Stimulated activated naive B cell treated with anti-CD40 and anti-IgM and Interleukin-4, amounts not matched to agents 10 μg/mL and 1 μg/mL and 100 μg/mL, for 72 hours (primary cell): ENCODE measurements at places on chromosomes 3 and 15.

GRCh38 chr3:48190911-48191310 lies 2.7 kb upstream of the CDC25A start:
- DNase-seq = no peak

GRCh38 chr3:78004571-78004970 lies 964.7 kb downstream of the ROBO2 start:
- DNase-seq = no peak

DNA sequence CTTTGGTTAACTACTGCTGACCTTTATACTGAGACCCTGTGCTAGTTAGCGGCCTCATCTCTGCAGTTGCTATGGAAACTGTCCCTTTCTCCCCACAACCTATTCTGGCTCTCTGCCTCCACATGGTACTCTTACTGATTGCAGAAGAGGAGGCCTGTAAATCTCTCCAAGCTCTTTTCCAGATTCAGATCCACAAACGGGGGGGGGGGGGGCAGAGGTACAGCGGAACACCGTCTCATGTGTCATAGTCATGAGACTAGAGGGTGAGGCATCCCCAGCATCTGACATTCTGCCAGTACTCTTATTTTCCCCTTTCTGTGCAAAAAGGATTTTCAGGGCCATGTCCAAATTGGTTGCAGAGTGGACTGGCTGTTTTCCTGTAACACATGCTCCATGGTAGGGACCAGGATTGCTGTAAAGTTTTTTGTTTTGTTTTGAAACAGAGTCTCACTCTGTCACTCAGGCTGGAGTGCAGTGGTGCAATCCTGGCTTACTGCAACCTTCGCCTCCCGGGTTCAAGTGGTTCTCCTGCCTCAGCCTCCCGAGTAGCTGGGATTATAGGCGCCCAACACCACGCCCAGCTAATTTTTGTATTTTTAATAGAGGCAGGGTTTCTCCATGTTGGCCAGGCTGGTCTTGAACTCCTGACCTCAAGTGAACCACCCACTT lies 8.3 kb upstream of the MAP1A start:
- no peak for DNase-seq

DNA sequence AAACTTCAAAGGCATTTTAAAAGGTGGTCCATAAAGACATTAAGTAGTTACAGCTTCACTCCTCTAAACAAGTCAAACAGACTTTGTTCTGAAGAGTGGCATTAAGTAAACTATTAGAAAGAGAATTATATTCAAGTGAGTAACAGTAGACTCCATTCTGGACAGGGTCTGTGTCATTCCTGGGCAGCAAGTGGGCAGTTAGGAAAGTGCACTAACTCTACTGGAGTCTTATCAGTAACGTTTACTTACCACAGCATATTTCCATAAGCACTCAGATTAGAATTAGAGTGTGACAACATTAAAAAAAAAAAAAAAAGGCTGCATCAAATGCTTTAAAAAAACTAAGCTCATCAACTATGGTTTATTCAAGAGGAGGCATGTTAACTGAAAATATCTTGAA lies 10.6 kb downstream of the UBR1 start:
- DNase-seq = no peak

DNA sequence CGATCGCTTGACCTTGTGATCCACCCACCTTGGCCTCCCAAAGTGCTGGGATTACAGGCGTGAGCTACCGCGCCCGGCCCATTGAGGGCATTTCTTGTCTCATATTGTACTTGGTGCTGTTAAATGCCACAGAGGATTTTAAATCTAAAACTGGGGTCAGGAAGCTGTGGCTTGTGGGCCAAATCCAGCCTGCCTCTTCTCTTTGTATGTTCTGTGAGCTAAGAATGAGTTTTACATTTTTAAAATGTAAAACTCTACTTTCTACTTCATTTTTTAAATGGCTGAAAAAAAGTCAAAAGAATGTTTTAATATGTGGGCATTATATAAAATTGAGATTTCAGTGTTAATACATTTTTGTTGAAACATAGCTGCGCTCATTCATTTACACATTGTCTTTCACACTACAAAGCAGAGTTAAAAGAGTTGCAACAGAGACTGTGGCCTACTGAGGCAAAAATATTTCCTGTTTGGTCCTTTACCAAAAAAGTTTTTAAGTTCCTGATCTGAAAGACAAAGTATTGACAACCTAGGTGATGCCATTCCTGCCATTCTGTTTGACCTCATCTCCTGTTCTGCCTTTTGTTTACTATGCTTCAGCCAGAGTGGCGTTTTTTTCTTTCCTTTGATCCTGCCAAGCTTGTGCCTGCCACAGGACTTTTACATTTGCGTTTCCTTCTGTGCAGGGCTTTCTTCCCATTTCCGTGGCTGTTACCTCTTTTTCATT lies 50.4 kb downstream of the PDCD6IP start:
- no peak for DNase-seq

GRCh38 chr3:126416943-126417342 lies 22.2 kb downstream of the CFAP100 start:
- DNase-seq = no peak

DNA sequence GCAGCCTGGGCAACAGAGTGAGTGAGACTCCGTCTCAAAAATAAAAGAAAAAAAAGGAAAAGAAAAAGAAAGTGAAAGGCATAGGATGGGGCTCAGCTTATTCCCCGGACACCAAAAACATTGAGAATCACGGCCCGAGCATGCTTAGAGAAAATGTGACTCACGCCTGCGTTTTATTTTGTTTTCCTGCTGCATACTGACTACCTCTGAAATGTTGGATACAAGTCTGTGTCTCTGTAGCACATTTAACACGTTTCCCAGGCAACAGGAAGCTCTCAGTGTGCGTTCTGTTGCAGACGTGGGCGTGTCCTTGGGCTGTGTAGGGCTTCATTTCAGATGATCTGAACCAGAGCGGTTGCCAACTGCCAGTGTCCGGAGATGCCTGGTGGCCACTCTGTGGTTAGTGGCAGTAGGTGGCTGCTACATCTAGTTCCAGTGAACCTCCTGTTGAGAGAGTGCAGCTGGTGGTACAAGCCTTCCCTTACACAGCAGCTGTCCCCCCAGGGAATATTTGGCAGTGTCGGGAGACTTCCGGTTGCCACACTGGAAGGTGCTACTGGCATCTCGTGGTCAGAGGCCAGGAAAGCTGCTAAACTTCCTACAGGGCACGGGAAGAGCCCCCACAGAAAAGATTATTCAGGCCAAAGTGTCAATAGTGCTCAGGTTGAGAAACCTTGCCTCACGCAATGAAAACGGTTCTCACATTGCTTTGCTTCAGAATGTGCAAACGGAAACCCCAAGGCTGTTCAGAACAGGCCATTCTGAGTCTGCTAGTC lies 3.0 kb downstream of the SLC51A start:
- DNase-seq = no peak

DNA sequence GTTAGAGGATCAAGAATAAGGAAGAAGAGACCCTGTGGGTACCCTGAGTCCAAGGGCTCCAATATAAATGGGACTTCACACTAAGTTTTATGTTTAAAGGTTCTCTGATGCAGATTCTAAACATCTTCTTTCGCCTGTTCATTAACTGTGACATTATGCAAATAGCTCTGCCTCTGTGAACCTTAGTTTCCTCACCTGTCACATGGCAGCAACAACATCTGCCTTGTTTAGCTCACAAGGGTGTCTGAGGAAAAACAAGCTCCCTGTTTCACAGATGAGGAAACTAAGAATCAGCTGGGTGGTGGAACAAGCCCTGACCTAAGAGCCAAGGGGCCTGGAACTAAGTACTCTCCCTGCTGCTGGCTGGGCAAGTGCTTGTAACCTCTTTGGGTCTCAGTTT lies 40.8 kb downstream of the GOLGA6L1 start:
- DNase-seq = no peak
